ENCODE measurements at places on chromosomes 2 and 18.

DNA sequence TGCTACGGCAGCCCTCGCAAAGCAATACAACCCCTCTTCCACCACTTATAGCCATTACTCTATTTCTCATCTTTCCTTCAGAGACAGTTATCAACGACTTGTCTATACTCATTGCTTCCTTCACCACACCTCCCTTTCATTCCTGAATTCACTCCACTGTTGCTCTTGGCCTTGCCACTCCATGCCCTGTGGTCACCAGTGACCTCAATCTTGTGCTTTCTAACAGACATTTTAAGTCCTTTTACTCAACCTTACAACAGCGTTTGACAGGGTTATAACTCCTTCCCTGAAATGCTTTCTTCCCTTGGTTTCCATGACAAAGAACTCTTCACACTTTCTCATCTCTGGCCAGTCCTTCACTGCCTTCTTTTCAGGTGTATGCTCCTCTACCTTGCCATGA is 90.6 kb upstream of the CCDC141 start:
- DNase-seq: no peak

DNA sequence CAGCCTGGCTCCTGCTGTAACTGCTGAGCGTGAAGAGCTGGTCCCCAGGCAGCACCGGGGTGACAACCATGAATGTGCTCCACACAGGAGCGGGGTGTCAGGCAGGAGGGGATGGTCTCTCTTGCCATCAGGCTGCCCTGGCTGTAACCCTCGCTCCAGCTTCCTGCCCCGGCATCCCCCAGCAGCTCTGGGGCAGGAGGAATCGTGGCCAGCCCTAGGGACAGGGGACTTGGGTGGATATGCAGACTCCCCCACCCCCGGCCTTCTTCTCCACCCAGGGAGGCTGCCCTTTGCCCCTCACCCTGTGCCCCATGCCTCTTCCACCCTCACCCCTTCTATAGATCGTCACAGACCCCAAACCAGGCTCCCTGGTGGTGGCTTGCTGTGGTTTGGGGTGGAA is 69.4 kb upstream of the SMAD7 start:
- DNase-seq: no peak

- DNase-seq: no peak
Observed at GRCh38 chr2:70930371-70931329, 5.0 kb upstream of the ATP6V1B1 start.

DNA sequence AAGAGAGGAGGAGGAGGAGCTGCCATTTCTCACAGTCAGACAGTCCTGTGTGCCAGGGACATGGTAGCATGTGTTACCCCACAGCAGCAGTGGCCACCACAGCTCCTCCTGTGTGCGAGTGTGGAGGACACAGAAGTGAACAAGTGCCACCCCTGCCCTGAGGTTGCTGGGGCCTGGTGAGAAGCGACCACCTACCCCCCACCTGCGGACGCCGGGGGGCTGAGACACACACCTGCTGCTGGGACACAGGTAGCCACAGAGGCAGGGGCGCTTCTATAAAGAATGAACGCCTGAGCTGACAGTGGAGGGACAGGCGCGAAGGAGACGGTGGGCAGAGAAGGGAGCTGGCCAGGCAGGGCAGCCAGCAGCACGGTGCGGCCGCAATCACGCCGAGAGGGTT is 32.3 kb upstream of the SALL3 start:
- no peak for DNase-seq

DNA sequence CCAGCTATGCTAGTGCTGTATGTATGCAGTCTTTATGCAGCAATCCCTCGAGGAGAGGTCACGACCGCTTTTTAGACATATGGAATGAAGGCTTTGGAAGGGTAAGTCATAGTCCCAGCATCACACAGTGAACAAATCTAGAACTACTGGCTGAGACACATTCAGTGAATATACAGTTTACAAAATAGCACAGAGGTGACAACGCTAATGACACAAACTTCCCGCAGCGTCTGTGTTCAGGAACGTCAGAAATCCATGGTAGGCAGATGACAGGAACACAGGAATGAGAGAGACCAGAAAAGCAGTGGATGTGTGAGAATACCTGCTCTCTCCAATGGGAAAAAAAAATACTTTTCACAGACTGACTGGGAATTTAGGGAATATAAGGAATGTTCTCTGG is 29.6 kb downstream of the CABYR start:
- DNase-seq: no peak

GRCh38 chr2:9403924-9404323 is 19.4 kb downstream of the ITGB1BP1 start:
- no peak for DNase-seq

- DNase-seq: no peak
Observed at GRCh38 chr2:217398860-217399259, 539.0 kb upstream of the TNP1 start.
